PC-9 (cell line): ENCODE measurements at places on chromosomes 7 and 10. TPM values are rescaled to one million over a fixed set of nuclear protein-coding genes. Genes with fewer than 3 reads are reported as not detected.

CALHM3 gene
- total RNA-seq = 12.5 and 13.1 TPM in 2 replicates

SEMA4G gene
- 0.70 and 0.83 TPM in 2 replicates for total RNA-seq

DNA sequence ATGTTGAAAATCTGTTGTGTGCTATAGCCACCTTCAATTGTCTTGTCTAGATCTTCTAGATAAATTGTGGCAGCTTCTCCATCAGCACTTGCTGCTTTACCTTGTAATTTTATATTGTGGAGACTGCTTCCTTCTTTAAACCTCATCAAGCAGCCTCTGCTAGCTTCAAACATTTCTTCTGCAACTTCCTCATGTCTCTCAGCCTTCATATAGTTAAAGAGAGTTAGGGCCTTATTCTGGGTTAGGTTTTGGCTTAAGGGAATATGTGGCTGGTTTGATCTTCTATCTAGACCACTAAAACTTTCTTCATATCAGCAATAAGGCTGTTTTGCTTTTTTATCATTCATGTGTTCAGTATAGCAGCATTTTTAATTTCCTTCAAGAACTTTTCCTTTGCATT is 128.2 kb downstream of the ADAM22 start:
- H3K4me3 ChIP-seq = no peak overlapping the region
- no peaks in the 10 kb centered on the region for H3K36me3 ChIP-seq
- H3K4me1 ChIP-seq = no peaks in the 10 kb centered on the region
- no peak for DNase-seq

DNA sequence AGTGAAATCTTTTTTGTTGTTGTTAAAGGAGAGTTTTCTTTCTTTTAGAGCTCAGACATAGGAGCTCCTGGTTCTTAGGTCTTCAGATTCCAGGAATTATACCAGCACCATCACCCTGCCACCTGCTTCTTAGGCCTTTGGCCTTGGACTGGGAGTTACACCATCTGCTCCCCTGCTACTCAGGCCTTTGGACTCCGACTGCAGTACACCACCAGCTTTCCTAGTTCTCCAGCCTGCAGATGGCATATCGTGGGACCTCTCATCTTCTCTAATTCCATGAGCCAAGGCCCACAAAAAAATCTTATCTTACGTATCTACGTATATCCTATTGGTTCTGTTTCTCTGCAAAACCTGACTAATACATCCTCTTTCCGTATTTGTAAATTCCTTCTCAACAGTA is 5.1 kb upstream of the TACC2 start:
- no peaks in the 10 kb centered on the region; the same call in 1 of the 2 replicates for H3K4me1 ChIP-seq
- H3K36me3 ChIP-seq = no peaks in the 10 kb centered on the region
- no peaks in the 10 kb centered on the region for H3K27me3 ChIP-seq
- no peak overlapping the region for H3K27ac ChIP-seq
- no peak for DNase-seq

DNA sequence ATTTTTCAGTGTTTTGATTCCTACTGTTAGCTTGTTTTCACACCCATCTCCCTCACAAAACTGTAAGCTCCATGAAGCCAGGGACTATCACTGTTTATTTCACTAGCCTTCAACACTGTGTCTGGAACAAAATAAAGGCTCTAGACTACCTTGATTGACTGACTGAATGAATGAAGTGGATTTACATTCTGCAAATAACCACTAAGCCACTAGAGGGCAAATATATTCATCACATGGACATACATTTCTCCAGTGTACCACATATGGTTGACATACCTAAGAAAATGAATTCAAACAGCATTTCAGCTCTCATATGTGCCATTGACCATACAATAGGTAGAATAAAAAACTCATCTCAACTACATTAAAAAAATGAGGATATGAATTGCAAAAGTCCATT is 185.9 kb downstream of the RAB11FIP2 start:
- no peak for DNase-seq
- H3K4me1 ChIP-seq = no peaks in the 10 kb centered on the region
- H3K27ac ChIP-seq = no peak overlapping the region
- H3K36me3 ChIP-seq = no peaks in the 10 kb centered on the region
- H3K4me3 ChIP-seq = no peak overlapping the region

- H3K4me1 ChIP-seq = peaks cover 28% of the 10 kb centered on the region
- peak overlapping the region; percentile 92 for H3K4me3 ChIP-seq
- no peaks in the 10 kb centered on the region for H3K27me3 ChIP-seq
- no peaks in the 10 kb centered on the region for H3K36me3 ChIP-seq
Observed at GRCh38 chr7:75993689-75994387, 557 bp downstream of the TMEM120A start.

DNA sequence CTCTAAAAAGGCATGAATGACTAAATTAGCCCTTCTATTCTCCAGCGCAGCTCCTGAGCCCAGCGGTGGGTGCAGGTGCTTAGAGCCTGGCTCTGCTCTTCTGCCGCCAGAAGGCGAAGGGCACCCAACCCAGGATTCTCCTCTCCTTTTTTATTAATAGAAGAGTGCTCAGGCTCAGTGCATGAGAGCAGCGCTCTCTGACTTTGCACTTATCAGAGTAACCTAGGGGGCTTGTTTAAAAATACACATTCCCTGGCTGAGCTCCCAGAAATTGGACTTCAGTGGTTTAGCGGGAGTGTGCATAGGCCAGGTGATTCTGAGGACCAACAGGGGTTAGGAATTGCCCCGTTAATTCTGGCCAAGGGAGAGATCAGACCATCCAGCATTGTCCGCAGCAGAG is 1.7 kb upstream of the PFKP start:
- H3K4me3 ChIP-seq = no peak overlapping the region
- no peaks in the 10 kb centered on the region for H3K36me3 ChIP-seq
- no peak overlapping the region for H3K27ac ChIP-seq
- H3K27me3 ChIP-seq = no peaks in the 10 kb centered on the region
- 0 out of 2 replicates have a peak, but pooled peaks cover 11% of the 10 kb centered on the region for H3K4me1 ChIP-seq
- no peak for DNase-seq

DNA sequence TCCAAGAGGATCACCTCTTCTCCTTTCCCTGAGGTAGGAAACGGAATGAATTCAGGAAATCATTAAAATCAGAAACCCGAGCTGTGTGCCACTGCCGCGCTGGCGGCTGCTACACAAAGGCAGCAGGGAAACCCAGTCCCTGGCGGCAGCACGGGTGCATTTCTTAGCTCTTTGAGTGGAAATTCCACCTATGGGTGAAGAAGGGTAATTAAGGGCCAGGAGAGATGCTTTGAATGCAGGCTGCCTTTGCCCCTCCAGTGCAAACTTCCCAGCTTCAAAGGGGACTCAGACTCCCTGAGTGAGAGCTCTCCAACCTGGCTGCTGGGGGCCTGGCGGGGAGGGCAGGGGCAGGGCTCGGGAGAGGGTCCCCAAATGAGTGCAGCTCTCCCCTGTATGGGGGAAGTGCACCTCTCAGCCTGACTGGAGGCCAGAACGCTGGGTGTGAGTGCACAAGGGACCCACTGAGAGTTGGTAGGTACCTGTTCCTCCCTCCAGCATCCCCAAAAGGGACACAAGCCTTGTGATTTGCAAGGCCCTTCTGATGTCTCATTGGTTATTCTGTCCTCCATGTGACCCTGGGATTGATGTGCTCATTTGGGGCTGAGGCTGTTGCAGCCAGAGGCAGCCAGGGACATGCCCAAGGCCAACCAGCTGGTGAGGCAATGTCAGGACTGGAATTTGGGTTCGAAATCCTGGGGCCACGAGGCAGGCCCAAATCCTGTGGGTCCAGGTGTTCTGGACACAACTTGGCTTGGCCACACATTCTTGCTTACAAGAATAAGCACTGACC is 16.3 kb upstream of the ZMIZ1 start:
- H3K27me3 ChIP-seq = no peaks in the 10 kb centered on the region
- no peak overlapping the region for H3K27ac ChIP-seq
- no peak for DNase-seq
- H3K4me1 ChIP-seq = peaks cover 13% of the 10 kb centered on the region; the same call in 1 of the 2 replicates

DNA sequence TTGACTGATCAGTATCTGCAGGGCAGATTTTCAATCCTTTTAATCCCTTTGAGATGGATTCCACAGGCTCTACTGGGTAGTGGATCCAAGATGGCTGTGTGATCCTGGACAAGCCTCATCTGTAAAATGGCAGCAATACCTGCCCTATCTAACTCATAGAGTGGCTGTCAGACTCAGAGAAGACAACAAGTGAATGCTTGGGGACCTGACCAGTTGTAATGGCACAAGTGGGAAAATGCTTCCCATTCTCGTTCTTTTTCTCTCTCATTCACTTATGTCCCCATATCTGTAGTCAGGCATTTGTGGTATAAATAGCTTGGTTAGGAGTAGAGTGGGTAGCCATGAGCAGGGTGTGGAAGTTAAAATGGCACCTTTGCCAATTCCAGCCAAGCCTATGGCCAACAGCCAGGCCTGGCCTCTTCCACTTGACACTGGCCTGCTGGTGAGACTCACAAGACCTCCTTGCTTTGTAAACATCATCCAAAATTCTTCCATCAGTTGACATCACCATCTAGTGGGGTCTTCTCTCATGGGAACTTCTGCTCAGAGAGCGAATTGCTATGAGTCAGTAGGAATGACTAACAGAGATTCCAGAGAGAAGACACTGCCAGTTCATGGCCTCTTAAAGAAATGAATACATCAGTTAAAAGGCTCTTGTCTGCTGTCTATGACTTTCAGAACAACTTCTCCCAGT is 150.1 kb downstream of the PLPP4 start:
- H3K27me3 ChIP-seq = no peaks in the 10 kb centered on the region
- no peaks in the 10 kb centered on the region for H3K4me1 ChIP-seq
- H3K4me3 ChIP-seq = no peak overlapping the region
- H3K27ac ChIP-seq = no peak overlapping the region
- no peaks in the 10 kb centered on the region for H3K36me3 ChIP-seq

- DNase-seq = no peak
- H3K27ac ChIP-seq = peak overlapping the region; percentile 2; the same call in 1 of the 2 replicates
- H3K27me3 ChIP-seq = no peaks in the 10 kb centered on the region
- H3K4me1 ChIP-seq = peaks cover 51% of the 10 kb centered on the region
- peaks cover 28% of the 10 kb centered on the region; the same call in 1 of the 2 replicates for H3K36me3 ChIP-seq
Observed at GRCh38 chr7:55110282-55110992, 91.6 kb downstream of the EGFR start.

GRCh38 chr7:30162622-30163124 is 27.9 kb downstream of the MTURN start:
- H3K4me1 ChIP-seq = peaks cover 54% of the 10 kb centered on the region
- H3K27ac ChIP-seq = no peak overlapping the region
- H3K4me3 ChIP-seq = no peak overlapping the region
- DNase-seq = peak; percentile 71
